ENCODE measurements at places on chromosomes 11 and 22.

DNA sequence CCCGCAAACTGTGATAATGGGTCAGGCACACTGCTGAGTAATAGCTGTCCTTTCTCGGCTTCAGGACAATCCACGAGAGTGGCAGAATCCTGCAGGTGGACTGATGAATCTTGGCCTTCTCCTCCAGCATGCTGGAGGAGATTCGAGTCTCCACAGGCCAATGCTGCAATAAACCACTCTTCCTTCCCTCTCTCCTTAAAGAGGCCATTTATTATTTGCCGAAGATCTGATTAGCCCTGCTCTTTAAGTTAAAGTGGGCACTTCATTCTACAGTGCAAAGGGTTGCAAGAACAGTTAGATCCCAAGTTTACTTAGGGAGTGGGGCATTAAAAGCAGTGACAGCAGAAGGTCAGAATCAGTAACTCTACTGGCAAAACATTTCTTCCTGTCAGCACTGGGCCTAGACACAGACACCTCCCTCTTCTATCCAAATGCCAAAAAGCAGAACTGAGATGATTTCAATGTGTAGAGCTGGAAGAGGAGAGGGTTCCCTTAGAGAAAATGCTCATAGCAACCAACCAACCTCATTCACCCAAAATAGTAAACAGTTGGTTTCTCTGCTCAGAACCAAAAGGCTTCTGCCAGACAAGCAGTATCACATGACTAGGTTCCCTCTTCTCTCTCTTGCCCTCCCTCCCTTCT lies 121.7 kb downstream of the SGSM3 start:
- no peak for DNase-seq

DNA sequence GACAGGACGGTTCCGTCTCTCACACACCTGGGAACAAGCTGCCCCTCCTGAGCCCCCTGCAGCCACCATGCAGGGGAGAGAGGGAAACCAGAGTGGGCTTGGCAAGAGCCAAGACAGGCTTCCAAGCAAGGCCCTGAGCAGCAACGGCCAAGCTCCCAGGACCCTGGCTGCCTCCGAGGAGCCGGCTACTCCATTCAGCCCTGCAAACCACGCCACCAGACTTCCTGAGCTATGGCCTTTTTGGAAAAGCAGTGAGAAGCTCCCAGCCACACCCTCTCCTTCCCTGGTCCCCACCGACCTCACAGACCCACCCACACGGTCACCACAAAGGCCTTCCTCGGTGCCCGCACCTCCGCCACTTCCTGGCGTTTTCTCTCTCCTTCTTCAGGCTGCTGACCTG lies 479.0 kb downstream of the BRD1 start:
- no peak for DNase-seq

- no peak for DNase-seq
Measured at GRCh38 chr11:116409238-116409637, 363.5 kb downstream of the BUD13 start.

DNA sequence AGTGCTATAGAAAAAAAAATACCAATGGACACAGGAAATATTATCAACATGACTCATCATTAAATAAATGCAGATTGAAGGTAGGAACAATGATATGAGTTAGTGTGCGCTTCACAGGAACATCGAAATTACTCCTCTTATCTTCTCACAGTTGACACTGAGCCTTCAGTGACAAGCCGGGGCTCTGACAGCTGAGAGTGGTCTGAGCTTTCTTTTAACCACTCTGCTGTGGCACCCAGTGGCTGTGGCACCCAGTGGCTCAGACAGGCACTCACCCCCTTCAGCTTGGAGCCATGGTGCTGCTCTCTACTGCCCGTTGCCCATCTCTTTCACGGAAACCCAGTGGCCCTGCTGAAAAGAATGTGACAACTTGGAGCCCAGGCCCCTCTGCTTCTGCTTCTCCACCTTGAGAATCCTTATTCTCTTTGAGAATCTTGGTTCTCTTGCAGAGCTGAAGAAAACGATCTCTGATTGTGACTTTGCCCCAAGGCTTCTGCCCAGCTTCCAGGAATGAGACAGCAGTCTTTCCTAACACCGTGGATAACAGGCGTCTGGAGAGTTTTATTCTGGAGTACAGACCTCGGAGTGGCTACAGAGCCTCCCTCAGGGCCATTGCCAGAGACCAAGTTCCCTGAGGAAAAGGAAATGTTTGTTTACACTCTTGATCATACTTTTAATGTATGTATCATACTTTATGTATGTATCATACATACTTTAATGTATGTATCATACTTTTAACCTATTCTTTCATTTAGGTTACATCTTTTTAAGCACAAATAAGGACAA lies 37.1 kb upstream of the OR8B8 start:
- DNase-seq, result peak; percentile 81

DNA sequence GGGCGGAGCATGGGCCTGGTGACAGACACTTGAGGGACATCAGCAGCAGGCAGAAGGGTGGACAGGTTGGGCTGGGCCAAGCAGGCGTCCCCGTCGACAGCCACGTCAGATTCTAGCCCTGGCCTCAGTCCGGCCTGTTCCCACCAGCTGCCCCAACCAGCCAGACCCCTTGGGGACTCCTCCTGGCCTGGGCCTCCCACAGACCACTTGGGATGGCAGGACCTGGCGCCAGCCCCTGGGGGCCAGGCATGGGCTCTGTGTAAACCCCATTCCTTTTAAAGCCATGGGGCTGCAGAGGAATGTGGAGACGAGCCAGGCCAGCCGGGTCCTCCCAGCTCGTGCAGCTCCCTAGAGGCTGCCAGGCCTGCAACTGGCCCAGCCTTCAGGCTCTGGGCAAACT lies 4.7 kb upstream of the SUSD2 start:
- no peak for DNase-seq

GRCh38 chr11:11444027-11444803 lies 91.2 kb upstream of the CSNK2A3 start:
- DNase-seq, result peak; percentile 24

GRCh38 chr11:115720602-115721245 lies 216.5 kb upstream of the CADM1 start:
- DNase-seq, result no peak

DNA sequence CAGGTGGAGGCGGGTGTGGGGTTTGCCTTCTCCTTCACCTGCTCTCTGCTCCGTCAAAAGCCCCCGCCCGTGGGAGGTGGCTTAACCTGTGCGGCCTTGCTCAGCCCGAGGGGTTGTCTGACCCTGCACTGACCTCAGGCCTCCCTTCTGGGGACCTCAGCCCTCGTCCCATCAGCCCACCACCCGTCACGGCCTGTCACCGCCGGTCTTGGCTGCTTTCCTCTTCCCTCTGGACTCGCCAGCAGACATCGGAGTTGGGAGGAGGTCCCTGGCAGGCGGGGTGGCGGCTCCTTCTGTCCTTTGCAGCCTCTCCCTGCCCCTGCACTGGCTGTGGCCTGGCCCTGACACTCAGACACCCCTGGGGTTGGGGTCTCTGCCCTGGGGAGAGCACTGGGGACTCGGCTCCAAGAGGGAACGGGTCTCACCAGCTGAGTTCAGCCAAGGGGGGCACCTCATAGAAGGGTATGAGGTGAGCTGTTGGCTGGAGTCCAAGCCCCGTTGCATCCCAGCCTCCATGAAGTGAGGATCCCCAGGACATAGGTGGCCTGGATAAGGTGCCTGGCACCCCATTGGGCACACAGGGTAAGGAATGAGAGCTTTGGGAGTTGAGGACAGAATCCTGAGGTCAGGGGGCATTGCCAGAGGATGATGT lies 999.6 kb downstream of the BRD1 start:
- no peak for DNase-seq

- DNase-seq, result peak; percentile 33
Measured at GRCh38 chr22:17431179-17431578, 61.9 kb downstream of the CECR2 start.

Measured in fibroblast of upper back skin (primary cell).